ENCODE measurements at places on chromosomes 16 and 17. TPM values are rescaled to one million over a fixed set of nuclear protein-coding genes. Genes with fewer than 3 reads are reported as not detected.

Gene NLRC3
- 1.3 TPM for total RNA-seq

Gene FBXW10B
- total RNA-seq = 2.8 TPM

Gene RAMP2
- total RNA-seq = 55.3 TPM

GRCh38 chr17:2202996-2203575 is 100.5 kb downstream of the SMG6 start:
- DNase-seq = no peak

DNA sequence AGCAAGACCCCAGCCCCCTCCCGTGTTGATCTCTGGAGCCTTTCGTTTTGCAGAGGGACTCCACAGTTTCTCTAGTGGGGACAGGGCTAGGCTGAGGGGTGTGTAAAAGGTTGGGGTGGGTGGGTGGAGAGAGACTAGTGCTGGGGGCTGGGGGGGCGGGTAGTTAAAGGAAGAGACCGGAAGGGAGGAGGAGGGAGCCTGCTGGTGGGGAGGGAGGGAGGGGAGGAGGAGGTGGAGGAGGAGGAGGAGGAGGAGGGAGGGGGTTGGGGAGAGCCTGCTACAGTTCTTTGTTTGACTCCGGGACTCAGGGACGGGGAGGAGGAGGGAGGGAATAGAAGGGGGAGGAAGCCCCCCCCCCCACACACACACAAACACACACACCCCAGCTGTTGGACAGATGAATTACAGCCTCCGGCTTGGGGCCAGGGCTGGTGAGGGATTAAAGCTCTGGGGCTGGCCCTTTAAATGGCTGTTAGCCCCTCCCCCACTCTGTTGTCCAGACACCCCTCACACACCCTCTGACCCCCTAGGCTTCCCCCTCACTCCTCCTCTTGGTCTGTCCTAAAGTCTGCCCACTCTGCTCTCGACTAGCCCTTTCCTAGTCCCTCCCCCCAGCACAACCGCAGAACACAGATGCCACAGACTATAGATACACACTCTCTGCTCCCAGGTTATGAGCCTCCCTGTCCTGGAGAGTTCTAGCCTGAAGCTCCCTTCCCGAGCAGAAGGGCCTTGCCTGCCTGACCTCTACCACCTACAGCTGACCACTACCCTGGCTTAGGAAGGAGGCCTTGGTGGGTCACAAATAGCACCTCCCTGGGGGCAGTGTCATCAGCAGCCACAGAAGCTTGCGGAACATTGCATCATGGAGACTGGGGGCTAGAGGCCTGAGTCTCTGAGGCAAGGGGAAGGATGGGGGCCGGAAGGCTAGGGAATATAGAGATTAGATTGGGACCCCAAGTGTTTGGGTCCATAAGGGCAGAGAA is 4.4 kb downstream of the KDM6B start:
- DNase-seq = peak; percentile 51

DNA sequence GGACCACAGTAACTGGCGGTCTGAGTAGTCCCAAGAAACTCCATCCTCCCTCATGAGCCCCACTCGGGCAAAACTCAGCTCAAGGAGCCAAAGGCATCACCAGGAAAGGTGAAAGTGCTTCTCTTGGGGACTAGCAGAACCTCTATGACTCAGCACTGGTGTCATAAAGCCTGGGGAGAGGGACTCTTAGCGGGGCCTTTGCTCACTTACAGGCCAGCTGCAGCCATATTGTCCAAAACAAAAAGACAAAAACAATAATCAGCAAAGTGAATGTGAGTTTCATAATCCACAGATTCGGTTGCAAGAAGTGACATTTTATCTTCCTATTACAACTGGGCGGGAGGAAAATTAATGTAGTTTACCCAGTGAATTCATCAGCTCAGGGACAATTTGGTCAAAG is at the start of gene TEKT5:
TSS of gene TEKT5 (minus strand) at position 101 of the 400 bp plus-strand sequence. CDS start at position 44, 57 bp downstream.
- DNase-seq = no peak

GRCh38 chr16:54286366-54287130 is at the start of gene IRX3:
Gene IRX3, minus strand, starts transcription at chr16:54286787. Its CDS starts 737 bp downstream, at chr16:54286050.
- DNase-seq = peak; percentile 76

DNA sequence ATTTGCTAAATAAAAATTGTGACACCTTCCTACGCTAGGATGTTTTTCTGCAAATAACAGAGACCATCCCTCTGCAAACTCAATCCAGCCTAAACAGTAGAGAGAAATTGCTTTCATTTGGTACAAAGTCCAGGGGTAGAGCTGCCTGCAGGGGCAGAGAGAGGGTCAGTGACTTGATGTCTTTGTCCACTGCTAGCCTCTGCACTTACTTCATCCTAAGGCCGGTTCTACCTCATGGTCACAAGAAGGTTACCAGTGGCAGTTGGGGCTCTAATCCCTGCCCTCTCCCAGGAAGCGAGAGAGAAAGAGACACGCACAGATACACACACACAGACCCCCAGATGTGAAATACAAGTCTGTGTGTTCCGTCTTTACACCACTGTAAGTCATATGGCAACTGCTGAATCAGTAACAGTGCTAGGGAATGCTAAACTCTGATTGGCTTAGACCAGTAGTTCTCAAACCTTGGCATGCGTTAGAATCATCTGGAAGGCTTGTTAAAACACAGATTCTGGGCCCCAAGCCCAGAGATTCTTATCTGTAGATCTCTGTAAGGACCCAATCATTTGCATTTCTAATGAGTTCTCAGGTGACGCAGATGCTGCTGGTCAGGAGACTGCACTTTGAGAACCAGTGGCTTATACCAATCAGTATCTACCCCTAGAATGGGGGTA is 13.1 kb upstream of the LPCAT2 start:
- peak; percentile 85 for DNase-seq

GRCh38 chr16:57341062-57341440 is 17.5 kb upstream of the CCL22 start:
- no peak for DNase-seq

DNA sequence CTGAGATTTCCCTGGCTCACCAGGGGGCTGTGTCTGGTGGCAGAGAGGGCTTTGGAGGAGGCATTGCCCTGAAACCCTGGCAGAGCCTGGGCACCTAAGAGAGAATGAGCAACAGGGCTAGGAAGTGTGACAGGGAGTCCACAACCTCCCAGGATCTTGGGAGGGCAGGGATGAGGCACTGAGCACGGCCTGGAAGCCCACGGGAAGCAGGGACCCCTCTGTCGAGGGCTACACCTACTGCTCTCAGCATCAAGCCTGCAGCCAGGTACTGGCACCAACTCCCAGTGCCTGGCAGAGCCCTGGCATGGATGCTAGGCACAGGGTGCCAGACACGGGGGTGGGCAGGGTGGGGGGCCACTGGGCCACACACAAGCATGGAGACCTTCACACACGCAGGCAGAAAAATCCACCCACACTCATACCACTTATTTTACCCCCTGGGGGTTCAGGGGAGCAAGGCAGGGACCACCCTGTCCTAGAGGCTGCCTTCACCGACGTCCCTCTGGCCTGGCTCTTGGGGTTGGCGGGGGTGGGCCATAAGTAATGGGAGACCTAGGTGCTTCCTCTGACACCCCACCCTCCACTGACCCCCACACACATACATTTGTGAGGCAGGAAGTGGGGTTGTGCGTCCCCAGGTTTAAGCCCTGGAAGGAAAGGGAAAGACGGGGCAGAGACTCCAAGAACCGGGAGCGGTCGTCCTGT is 970 bp upstream of the HSD11B2 start:
- DNase-seq = no peak

Data from thyroid gland (tissue), 4 donors.